Renal cortical epithelial cell (primary cell): ENCODE measurements at places on chromosomes 5 and 9.

GRCh38 chr5:50745221-50745910 is 78.9 kb downstream of the PARP8 start:
- no peak for DNase-seq

- DNase-seq = peak; percentile 84
Observed at GRCh38 chr9:71647094-71647591, 121.2 kb downstream of the CEMIP2 start.

DNA sequence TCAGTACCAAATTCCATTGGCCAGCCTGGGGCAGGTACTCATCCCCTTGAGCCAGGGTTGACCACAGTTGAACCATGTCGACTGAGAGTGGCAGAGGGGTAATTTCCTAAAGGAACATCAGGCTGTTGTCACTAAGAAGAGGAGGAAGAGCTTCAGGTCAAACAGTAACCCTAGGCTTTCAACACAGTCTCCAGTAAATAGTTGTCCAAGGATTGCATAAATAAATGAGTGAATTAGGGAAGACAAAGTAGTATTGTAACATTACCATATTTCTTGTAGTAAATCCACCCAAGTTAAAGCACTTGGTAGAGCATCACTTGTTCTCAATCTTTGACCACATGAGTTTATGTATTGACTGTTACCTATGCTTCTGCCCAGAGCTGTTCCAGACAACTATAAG is 7.4 kb downstream of the PSAT1 start:
- peak; percentile 33 for DNase-seq

GRCh38 chr9:116288658-116289057 is 135.1 kb downstream of the PAPPA start:
- DNase-seq = peak; percentile 95

DNA sequence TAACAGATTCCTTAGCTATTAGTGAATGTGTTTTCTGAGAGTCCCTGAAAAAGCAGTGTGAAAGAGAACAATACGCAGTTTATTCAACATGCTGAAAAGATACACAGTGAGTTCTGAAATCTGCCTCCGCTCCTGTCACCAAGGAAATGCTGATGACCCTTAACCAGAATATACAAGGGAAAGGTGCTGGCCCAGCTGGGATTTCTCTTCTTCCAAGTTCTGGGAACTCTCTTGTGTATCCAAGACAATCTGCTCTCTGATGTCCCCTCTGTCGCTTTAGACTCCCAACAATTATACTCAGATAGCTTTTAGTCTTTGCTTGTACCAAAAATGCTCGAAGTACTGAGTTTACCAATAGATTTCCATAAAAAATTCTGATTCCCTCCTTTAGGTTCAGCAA is 214.9 kb downstream of the TMEM167A start:
- DNase-seq = no peak

DNA sequence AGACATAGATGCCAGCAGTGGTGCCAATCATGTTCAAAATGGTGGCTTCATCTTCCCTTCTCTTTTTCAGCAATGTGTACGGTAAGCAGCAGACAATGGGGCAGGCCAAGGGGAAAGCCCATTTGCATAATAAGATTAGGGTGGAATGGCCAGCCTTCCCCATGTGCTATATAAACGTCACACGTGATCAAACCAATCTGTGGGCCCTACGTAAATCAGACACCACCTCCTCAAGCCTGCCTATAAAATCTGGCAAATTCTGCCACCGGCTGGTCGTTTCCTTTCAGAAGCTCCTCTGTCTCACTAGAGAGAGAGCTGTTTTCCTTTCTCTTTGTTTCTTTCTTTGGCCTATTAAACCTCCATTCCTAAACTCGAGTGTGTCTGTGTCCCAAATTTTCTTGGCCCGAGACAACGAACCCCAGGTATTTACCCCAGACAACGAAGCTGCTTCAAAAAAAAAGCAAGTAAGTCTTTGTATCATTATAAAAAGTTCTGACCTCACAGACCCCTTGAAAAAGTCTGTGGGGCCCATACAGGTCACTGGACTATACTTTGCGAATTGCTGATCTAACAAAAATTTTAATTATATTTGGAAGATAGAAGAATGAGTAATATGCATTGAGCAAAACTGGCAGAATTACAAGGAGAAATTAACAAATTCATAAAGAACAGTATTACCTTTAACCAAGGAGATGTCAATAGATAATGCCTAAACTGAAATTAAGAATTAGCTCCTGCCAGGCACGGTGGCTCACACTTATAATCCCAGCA is 15.2 kb downstream of the ZBTB5 start:
- no peak for DNase-seq

- no peak for DNase-seq
Observed at GRCh38 chr5:142178651-142179050, 70.1 kb downstream of the NDFIP1 start.

DNA sequence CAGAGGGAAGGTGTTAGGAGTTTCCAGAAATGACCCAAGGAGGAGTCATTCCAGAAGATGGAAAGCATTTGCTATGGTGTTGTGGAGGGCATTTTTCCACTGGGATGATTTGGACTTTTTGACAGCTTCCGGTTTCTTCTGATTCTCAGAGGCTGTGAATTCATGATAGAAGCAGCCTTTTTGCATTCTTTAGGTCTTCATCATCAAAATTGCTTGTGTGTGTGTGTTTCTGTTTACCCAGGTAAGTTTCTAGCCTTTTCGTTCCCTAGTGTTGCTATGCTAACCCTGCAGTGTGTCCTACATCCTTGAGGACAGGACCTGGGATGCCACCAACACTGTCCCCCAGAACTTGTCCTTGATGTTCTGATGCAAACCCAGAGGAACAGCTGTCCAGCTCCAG is 19.6 kb downstream of the IRX1 start:
- DNase-seq = no peak

DNA sequence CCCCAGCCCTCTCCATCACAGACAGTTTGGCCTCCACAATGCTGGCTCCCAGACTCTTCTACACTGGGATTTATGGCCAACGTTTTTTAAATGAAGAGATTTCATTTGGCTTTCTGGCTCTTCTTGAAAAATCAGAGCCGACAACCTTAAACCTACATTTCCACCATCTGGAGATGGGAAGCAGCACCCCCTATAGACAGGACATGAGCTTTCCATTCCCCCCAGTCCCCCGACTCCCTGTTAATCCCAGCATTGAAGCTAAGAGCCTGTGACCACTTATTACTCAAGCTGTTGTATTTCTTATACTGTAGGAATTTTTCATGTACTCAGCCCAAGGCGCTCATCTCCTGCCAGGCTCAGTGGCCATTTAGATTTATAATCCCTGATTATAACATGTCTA is 34.0 kb upstream of the AFAP1L1 start:
- DNase-seq = no peak

- DNase-seq = no peak
Observed at GRCh38 chr5:115352571-115352970, 56.1 kb upstream of the CCDC112 start.

DNA sequence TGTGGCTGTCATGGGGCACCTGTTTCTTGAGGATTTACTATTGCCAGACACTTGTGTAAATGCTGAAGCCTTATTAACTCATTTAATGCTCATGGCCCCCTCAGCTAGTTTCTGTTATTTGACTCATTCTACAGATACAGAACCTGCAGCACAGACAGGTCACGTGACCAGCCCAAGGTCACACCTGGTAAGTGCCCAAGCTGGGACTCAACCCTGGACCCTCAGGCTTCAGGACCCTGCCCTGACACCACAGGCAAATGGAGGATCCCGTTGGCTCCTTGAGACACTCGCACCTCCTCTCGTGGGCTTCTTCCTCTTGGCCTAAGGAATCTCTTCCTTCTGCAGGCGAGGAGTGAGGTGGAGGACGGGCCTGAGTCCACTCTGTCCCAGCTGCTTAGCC is 10.6 kb upstream of the NEURL1B start:
- DNase-seq = no peak

DNA sequence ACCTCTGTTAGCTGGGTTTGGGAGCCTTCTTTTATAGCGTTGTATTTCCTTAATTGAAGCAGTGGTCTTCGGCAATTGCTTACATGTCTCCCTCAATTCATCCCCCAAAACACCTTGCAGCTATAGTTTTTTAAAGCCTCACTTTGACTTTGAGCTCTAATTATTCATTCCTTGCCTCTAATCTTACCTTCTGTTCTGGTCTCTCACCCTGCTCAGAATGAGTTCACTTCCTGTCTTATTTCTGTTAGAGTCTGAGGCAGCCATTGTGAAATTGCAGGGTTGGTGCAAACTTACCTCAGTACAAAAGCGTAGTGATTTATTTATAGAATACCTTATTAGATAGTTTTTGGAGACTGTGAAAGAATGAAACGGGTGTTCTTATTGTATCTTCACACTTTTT is 35.0 kb downstream of the AOPEP start:
- DNase-seq = no peak

GRCh38 chr5:160155017-160155750 is 35.9 kb upstream of the PWWP2A start:
- peak; percentile 61 for DNase-seq

- peak; percentile 19 for DNase-seq
Observed at GRCh38 chr5:9380109-9380508, 165.8 kb downstream of the SEMA5A start.

DNA sequence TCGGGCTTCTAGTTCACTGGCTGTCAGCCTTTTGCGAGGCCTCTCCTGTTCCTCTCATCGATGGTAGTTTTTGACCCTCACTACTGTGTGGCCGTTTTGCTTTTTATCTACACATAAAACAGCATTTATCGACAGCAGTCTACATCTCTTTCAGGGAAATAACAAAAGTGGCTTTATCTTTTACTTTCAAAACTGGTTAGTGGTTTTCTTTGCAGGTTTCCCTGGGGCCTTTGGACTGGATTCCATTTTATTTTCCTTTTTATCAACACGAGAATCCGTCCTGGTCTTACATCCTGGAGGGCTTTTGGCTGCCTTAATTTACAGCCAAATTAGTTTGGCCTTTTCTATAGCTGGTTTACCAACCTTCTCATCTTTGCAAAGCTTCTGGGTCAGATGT is 793 bp upstream of the PKD2L2 start:
- DNase-seq = no peak

GRCh38 chr9:14395317-14396082 is 81.6 kb upstream of the NFIB start:
- no peak for DNase-seq

DNA sequence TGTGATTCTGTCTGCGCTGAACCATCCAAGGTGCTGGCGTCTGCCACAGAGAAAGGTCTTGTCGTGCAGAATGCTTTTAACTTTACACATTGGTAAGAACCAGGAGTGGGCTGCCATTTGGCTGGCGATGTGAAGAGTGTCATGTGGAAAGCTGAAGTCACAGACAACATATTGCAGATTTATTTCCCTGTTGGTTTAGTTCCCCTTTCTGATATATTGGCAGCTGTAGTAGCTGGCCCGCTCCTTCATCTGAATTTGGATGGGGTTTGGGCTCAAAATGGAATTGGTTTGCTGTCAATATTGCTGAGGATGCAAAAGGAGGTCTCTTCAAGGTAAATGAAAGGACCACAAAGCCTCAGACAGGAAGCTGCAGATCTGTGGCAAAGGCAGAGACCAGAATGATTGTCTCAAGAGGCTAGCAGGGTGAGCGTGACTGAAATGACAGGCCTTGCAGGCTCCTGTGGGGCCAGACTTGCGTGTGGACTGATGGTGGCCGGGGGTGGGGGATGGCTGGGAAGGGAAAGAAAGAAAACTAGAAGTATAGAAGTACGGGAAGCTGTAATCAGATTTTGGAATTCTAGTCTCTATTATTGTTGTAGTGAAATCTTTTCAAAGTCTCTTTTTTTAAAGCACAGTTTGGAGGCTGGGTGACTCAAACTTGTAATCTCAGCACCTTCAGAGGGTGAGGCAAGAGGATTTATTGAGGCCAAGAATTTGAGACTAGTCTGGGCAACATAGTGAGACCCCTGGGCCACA is 25.1 kb upstream of the CD180 start:
- DNase-seq = no peak

- DNase-seq = peak; percentile 59
Observed at GRCh38 chr5:124902097-124902821, 155.8 kb upstream of the ZNF608 start.

GRCh38 chr9:93210324-93210973 is 26.5 kb downstream of the WNK2 start:
- DNase-seq = no peak

DNA sequence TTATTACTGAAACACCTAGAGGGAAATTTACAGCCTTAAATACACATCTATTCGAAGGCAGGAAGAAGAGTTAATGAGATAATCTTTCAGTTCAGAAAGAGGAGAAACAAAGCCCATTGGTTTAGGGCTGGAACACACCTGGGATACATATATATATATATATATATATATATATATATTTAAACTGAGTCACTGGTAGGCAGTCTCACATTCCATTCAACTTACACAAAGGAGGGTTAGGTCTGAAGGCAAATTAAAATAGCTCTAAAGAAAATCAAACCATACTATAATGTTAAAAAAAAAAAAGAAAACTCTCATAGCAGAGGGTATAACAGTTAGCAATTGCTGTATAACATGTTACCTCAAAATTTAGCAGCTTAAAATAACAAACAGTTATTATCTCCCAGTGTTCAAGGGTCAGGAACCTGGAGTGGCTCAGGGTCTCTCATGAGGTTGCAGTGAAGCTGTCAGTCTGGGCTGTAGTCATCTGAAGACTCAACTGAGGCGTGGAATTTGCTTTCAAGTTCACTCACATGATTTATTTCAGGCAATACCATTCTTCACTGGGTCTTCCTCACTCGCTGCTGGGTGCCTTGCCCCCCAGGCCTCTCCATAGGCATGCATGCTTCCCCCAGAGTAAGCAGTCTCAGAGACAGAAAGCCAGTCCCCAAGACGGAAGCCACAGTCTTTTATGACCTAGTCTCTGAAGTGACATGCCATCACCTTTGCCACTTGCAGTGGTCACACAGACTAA is 332.8 kb downstream of the NSG2 start:
- no peak for DNase-seq

DNA sequence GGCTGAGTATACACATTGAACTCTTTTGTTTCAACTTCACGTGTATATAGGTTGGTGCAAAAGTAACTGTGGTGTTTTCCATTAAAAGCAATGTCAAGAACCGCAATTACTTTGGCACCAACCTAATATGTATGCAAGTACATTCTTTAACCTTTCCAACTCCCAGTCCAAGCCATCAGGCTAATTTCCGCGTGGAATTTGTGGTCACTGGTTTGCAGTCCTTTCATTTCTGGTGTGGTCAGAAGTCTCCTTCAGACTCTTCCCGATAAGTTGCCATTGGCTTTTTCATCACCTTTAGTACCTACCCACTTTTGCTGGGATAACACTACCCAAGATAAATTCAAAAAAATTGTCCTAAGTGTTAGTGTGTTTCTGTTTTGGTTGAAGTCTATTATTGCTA is 84.0 kb downstream of the RGS3 start:
- DNase-seq = peak; percentile 19
